ENCODE measurements at places on chromosomes 7 and 10. TPM values are rescaled to one million over a fixed set of nuclear protein-coding genes. Genes with fewer than 3 reads are reported as not detected.

The HOXA7 gene
- not detected for total RNA-seq

The MUC12 gene
- total RNA-seq: 1.2 TPM

The SPDYE16 gene
- 1.4 TPM for total RNA-seq

The TBXAS1 gene
- total RNA-seq: 88.7 TPM

DNA sequence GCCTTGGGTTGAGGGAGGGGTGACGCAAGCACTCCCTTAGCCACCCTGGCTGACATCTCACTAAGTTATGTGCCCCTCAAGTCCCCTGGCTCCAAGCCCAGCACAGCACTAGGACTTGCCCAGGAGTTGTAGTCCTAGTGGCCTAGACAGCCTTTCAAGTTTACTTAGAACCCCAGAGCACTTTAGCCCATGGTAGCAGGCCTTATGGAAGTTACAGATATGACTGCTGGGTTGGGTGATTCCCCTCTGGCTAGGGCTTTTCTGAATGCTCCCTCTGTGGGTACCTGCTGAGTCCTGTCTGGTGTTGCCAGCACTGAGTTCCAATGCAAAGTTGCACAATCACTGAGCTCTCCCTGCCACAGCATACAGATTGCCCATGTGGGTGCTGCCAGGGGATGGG lies 83.2 kb downstream of the AHCYL2 start:
- no peak for DNase-seq

- no peak for DNase-seq
These were observed 9.2 kb downstream of the CLEC2L start for GRCh38 chr7:139532636-139533155.

DNA sequence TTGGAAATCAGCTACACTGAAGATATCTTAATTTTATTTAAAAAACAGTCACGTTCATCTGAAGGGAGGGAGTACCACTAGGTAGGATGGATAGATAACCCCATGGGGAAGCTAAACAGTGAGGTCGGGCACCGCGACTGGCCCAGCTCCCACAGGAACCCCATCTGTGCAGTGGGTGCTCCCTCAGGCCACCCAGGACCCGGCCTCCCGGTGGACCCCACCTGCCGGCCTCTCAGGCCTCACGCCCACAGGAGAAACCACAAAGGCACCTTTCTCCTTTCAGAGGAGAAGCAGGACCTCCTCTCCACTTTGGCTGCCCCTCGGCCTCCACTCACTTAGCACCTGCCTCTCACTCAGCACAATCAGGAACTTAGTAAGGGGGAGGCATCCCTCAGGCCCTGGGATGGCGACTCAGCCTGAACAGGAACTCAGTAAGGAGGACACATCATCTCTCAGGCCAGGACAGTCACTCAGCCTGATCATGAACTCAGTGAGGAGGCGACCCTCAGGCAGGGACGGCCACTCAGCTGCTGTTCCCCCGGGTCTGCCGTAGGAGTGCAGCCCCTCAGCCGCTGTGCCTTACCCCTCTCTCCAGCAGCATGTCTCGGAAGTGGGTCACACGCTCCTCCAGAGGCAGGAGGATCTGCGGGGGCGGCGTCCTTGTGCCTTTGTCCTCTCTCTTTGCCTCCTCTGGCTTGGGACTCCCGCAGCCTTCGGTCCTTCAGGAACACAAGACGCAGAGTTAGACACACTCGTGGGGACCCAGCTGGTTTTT lies 195.1 kb downstream of the TCERG1L start:
- DNase-seq: no peak

- peak; percentile 59 for DNase-seq
These were observed 174.5 kb upstream of the HDAC9 start for GRCh38 chr7:18320971-18321567.

DNA sequence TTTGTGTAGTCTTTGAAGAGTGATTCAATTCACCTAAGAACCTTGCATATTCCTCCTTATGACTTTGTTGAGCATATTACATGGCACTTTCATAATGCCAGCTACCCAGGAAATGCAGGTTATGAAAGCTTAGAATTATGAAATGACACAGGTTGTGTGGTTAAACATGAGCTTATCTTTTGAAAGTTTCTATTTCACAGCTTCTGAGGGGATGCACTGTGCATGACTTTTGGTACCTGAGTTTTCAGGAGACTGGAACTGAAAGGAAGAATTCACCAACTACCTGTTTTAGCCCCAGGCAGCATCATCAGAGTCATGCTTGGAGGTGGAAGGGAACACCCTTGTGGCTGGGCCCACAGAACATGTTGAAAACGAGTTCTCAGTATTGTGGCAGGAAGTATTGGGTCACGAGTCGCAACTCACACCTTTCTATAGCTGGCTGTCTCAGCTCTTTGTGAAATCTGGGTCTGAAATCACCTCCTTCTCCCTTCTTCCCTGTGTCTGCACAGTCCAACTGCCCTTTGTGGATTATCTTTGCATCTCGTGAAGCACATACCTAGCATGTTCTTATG lies 228.2 kb downstream of the PTEN start:
- peak; percentile 85 for DNase-seq

GRCh38 chr7:26284477-26284876 lies 7.2 kb upstream of the SNX10 start:
- DNase-seq: no peak

GRCh38 chr7:4879396-4880081 lies 4.0 kb downstream of the RADIL start:
- no peak for DNase-seq

DNA sequence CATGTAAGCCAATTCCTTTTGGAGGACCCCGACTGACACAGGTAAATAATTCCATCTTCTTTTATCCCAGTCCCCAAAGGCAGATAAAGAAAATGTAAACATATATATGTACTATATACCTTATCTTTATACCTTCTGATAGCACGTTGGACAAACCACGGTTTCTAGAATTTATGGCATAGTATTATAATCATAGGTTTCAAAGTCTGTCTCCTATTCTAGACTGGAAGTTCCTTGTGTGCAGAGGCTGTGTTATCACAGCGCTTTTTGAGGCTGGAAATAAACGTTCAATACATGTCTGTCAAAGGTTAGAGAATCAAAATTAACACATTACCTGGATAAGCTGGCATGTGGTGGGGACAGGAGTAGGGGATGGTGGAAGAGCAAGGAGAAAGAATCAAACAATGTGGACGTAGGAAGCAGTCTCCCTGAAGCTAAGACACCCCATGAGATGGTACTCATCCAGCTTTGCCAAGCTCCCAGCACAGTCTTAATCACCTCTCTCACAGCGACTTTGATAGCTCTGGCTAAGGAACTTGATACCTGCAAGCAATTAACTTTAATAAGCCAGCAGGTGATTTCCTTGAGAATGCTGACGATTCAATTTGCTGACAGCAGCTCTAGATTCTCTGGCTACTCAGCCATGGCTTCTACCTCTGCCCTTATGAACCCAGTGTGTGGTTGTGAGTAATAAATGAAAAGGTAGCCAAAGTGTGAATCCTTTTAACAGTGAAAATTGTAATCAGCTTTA lies 208.4 kb upstream of the LRRTM3 start:
- no peak for DNase-seq

DNA sequence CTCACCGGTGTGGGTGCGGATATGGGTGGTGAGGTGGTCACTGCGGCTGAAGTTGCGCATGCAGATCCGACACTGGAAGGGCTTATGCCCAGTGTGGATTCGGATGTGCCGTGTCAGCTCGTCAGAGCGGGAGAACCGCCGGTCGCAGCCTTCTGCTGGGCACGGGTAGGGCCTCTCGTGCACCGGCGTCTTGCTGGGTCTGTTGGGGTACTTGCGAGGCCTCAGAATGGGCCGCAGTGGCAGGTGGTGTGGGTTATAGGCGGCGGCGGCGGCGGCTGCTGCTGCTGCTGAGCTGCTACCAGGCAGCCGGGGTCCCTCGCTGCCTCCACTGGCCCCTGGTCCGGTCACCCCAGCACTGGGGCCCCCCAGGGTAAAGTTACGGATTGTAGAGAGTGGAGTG lies 2.7 kb downstream of the EGR2 start:
- DNase-seq: no peak
